ENCODE measurements at places on chromosomes 7 and 10. TPM values are rescaled to one million over a fixed set of nuclear protein-coding genes. Genes with fewer than 3 reads are reported as not detected.
A peak's percentile ranks its signal among the peaks of the same experiment; 100 is the strongest.

GRCh38 chr10:26881600-26882331 is 21.0 kb upstream of the ABI1 start:
- DNase-seq = no peak

GRCh38 chr10:24703700-24704099 is 20.0 kb downstream of the ARHGAP21 start:
- no peak for DNase-seq

- no peak for DNase-seq
Measured at GRCh38 chr7:81684514-81685269, 85.2 kb downstream of the HGF start.

DNA sequence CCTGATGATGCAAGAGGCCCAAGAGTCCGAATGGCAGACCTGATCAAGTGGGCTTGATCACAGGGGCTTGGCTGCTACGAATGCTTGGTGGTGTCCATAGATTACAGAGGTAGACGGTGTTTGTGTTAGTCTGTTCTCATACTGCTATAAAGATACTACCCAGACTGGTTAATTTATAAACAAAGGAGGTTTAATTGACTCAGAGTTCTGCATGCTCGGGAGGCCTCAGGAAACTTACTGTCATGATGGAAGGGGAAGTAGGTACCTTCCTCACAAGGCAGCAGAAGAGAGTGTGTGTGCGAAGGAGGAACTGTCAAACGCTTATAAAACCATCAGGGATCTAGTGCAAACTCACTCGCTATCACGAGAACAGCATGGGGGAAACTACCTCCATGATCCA is 268.9 kb upstream of the KLF6 start:
- DNase-seq = no peak

GRCh38 chr10:61961278-61961677 is 59.8 kb downstream of the ARID5B start:
- DNase-seq = peak; percentile 49

The ANKIB1 gene
- total RNA-seq = 34.8 TPM

The ADIRF gene
- total RNA-seq = not detected

The BNIP3 gene
- 86.9 TPM for total RNA-seq

All from activated CD4-positive, alpha-beta memory T cell treated with anti-CD3 and anti-CD28 coated beads for 36 hours (primary cell).